CD4-positive, alpha-beta T cell treated with Interleukin-15 for 4 hours (primary cell): ENCODE measurements at places on chromosomes 13 and 19.

DNA sequence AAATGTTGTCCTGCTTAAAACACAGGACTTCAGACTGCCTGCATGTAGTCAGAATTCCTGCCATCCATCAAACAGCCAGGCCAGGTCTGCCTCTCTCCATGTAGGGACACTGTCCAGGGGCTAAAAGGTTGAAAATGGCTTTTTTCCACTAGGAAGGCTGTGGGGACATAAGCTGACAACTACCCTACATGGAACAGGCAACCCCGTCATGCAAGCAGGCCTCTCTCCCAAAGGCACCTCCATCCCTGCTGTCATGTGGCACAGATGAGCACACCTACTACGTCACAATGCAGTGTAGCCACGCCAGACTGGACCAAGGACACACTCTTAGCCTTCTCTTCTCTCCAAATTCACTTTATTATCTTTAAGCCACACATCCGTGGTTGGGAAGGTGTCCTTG lies 40.8 kb downstream of the LATS2 start:
- no peak for DNase-seq

DNA sequence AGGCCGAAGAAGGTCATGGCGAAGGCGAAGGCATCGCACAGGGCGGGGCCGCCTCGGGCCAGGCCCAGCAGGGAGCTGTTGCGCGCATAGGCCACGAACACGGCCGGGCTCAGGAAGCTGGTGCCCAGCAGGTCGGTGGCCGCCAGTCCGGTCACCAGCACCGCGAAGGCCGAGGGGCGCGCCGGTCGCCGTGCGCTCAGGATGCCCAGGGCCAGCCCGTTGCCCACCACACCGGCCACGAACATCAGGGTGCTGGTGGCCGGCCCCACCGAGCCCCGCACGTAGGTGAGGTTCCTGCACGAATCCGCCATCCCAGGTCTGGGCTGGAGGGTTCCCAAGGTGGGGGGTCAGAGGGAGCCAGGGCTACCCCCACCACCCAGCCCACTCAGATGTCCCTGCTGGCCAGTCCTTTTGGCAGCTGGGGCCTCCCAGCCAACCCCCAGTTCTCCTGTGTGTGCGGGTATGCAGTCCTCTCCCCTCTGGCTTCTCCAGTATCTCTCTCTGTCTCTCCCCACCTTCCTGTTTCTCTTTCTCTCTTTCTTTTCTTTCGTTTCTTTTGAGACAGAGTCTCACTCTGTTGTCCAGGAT lies 880 bp downstream of the PTGIR start:
- no peak for DNase-seq

GRCh38 chr13:60959427-60959826 lies 456.2 kb downstream of the PCDH20 start:
- DNase-seq, result no peak

DNA sequence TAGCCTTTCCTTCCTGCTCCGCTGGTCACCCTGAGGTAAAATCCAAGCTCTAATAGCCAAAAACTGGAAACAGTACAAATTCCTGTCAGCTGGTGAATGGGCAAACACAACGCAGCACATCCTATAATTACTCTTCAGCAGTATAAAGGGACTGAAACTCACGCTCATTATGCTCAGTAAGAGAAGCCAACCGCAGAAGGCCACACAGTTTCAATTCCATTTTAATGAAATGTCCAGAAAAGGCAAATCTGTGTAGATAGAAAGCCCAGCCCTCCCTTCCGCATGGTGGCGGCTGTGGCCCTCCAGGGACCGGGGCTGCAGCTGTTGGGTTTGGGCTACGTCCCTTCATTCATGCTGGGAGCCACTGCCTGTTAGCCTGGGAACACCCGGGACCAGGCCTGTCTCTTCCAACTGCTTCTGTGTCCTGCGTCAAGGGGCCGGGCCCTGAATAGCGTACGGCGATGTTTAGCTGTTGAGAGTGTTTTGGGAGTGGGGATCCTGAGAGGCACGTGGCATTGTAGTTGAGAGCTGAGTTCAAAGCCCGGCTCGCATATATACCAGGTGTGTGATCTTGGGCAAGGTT lies 23.5 kb downstream of the NKPD1 start:
- no peak for DNase-seq

- no peak for DNase-seq
Measured at GRCh38 chr13:26502826-26503225, 54.7 kb upstream of the WASF3 start.

GRCh38 chr19:49669516-49669915 lies 3.8 kb downstream of the BCL2L12 start:
- no peak for DNase-seq

GRCh38 chr13:33224686-33225085 lies 60.9 kb downstream of the STARD13 start:
- no peak for DNase-seq

- no peak for DNase-seq
Measured at GRCh38 chr13:39016787-39017186, 21.1 kb downstream of the PROSER1 start.

- DNase-seq, result no peak
Measured at GRCh38 chr19:33750587-33751435, 45.9 kb upstream of the KCTD15 start.

DNA sequence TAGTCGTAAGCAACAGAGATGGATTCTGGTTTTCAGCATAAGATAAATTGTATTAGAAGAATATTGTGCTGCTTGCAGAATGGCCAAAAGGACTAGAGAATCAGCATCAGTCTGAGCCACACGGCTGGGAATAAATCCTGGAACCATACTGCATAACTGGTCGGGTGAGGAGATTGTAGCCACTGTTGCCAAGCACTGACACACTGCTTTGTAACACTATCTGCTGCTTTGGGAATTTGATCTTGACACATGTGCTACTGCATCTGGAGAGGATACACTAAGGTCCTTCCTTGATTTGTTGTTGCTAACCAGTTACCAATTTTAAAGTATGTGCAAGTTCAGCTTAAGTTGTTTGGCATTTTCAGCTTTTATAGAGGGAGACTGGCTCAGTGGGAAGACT lies 1.9 kb downstream of the HNRNPA1L2 start:
- no peak for DNase-seq

DNA sequence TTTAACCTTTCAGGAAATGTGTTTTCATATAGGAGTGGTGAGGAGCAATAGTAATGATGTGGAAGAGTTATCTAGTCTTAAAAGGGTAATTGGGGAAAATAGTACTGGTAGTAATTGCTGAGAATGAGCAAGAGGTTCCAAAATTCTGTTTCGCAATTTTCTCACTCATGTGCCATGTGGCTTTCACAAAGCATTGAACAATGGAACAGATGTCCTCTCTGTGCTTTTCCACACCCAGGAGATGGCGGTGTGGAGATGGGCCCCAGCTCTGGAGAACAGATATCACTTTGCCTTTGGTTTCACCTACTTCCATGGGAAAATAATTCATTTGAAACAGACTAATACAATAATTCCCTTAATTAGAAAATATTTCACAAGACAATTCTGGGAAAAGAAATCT lies 170.0 kb upstream of the SLC10A2 start:
- DNase-seq, result no peak

- DNase-seq, result no peak
Measured at GRCh38 chr13:64753233-64754000, 2476.7 kb downstream of the PCDH9 start.

GRCh38 chr13:111506125-111506524 lies 185.7 kb downstream of the TEX29 start:
- no peak for DNase-seq

DNA sequence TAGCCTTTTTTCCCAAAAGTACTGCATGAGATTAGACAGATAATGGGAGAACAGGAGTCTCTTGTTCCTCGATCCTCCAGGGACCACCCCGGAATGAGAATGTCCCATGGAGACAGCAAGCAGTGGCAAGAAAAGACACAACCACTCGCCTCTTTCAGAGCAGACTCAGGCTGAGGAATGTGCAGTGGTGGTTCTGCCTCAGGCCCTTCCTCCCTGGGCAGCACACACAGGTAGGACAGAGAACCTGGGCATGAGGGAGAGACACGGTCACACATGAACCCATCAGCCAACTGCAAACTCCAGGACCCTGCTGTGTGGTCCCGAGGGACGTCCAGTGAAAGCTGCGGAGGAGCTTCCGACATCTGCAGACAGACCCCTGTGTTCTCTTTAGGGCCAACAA lies 31.0 kb downstream of the CRYL1 start:
- no peak for DNase-seq

- no peak for DNase-seq
Measured at GRCh38 chr13:48493851-48494250, 39.0 kb downstream of the RCBTB2 start.

GRCh38 chr13:110394371-110394841 lies 87.3 kb downstream of the COL4A2 start:
- DNase-seq, result no peak

DNA sequence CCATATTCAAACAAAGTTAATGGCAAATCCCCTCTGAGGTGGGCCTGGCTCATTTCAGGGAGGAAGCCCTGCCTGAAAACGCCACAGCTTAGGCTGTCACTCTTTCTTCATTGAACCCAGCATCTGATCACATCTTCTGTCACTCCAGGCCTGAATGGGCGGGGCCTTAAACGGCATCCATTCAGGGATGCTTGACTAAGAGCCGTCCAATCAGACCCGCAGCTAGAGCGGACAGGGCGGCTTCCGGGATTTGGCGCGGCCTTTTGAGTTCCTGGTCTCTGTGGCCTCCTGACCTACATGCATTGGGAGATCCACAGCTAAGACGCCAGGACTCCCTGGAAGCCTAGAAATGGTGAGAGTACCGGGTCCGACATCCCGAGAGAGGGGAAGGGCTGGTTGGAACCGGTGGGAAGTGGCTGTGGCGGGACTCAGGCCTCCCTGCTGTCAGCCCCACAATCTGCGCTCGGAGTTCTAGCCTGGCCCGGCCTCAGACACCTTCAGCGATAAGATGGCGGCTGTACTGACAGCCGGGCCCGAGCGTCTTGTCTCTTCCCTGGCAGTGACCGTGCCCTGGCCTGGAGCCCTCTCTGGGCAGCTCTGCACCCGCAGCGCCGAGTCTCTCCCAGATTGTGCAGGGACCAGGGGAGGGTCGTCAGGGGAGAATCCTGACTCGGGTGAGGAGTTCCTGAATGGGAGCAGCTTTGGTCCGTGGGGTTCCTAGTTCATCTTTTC lies at the start of gene ZNF723:
TSS of gene ZNF723 (plus strand) at position 261 of the 732 bp plus-strand sequence. CDS start at position 350, 89 bp downstream.
- no peak for DNase-seq

DNA sequence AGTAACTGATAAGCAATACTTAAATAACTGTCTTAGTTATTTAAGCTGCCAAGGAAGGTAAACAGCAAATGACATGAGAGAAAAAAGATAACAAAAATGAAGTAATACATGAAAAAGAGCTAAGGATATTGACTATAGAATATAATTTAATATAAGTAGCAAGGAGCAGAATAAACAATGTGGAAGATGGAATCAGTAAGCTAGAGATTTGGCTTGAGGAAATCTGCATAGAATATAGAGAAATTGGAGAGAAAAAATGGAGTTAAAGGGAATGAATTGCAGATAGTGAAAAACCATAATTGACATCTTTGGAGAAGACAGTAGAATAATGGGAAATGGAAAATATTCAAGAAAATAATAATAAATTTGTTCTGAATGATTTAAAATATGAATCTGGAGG lies 127.1 kb downstream of the PDS5B start:
- DNase-seq, result no peak

DNA sequence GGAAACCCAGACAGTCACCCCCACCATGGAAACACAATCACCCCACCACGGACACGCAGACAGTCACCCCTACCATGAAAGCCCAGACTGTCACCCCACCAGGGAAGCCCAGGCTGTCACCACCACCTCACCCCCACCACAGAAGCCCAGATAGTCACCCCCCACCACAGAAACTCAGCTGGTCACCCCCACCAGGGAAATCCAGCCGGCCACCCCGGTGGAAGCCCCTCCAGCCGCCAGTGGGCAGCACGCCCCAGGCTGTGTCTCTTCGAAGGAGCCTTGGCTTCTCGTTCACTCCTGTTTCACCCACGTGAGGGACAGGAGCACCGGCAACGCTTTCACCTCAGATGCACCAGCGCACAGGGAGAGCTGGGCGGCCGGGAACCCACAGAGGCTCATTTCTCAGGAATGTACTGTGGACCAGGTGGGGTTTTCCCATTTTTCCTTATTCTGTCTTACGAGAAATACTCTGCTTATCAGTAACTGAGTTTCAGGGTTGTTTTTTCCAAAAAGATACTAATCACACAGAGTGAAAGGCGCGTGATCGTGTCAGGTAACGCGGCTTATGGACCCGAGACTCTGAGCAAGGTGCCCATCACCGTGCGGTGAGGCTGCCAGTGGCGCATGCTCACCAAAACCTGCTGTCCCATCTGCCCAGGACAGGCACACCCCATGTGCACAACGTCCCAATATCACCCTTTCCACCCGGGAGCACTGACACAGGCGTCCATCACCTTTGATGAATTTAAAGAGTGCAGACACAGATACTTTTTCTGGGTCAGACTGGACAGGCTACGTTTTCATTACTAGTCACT lies 28.0 kb downstream of the CARS2 start:
- DNase-seq, result no peak

GRCh38 chr13:113115363-113116205 lies 7.0 kb upstream of the F10 start:
- DNase-seq, result no peak

GRCh38 chr13:50130123-50130946 lies 115.1 kb downstream of the KCNRG start:
- no peak for DNase-seq

- no peak for DNase-seq
Measured at GRCh38 chr13:97719736-97720135, 233.7 kb upstream of the IPO5 start.

GRCh38 chr19:37309834-37310575 lies 60.9 kb upstream of the ZNF527 start:
- DNase-seq, result peak; percentile 41

DNA sequence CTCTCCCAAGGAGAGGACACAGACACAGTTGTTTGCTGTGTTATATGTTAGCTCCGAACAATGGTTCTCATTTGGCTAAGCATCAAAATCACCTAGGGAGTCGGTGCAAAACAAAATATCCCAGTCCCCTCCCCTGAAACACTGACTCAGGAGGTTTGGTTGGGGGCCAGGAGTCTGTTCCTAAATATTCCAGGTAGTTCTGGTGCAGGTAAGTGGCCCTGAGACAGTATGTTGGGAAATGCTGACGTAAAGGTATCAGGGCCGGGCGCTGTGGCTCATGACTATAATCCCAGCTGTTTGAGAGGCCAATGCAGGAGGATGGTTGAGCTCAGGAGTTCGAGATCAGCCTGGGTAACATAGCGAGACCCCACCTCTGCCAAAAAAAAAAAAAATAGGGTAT lies 2.3 kb upstream of the MAP2K7 start:
- no peak for DNase-seq

GRCh38 chr19:6239871-6240676 lies 39.7 kb downstream of the MLLT1 start:
- no peak for DNase-seq
